ENCODE measurements at places on chromosomes 2 and 18.
A peak's percentile ranks its signal among the peaks of the same experiment; 100 is the strongest.

DNA sequence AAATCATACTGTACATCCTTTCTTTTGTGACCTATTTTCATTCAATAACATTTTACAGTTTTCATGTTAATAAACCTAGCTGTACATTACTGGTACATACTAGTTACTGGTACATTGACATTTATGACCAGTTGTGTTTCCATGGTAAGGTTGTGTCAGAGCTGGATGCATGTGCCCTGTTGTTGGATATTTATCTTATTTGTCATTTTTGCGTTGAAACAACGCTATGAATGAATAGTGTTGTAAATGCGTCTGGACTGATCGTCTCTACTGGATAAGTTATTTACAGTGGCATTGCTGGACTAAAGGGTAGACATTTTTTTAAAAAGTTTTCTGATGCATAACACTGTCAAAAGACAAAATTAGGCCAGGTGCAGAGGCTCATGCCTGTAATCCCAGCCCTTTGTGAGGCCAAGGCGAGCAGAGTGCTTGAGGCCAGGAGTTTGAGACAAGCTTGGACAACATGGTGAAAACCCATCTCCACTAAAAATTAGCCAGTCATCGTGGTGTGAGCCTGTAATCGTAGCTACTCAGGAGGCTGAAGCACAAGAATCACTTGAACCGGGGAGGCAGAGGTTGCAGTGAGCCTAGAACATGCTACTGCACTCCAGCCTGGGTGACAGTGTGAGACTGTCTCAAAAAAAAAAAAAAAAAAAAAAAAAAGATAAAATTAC lies 40.2 kb downstream of the MCFD2 start:
- DNase-seq = no peak

GRCh38 chr2:120182019-120182560 lies 41.1 kb downstream of the TMEM185B start:
- no peak for DNase-seq

GRCh38 chr2:122707224-122707824 lies 951.9 kb downstream of the TSN start:
- no peak for DNase-seq

DNA sequence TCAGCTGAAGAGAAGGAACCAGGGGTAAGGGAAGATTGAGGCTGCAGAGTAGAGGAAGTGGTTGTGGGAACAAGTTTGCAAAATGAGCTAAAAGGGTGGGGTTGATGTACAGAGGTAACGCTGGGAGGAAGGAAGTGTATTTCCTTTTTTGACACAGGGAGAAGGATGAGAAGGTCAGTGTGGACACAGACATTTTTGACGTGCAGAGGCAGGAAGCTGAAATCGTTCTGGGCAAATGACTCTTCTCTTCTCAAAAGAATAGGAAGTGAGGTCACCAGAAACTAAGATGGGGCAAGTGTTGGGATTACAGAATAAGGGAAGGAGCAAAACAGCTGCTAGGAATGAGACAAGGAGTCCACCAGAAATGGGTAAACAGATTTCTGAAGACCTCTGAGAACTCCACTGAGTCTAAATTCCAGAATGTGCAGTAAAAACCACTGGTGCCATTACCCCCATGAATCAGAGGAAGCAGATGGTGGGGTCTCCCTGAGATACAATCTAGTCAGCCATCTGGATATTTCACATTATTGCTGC lies 20.0 kb upstream of the RNF149 start:
- peak; percentile 95 for DNase-seq

GRCh38 chr18:35267161-35267651 lies 22.8 kb downstream of the ZSCAN30 start:
- DNase-seq = peak; percentile 29

DNA sequence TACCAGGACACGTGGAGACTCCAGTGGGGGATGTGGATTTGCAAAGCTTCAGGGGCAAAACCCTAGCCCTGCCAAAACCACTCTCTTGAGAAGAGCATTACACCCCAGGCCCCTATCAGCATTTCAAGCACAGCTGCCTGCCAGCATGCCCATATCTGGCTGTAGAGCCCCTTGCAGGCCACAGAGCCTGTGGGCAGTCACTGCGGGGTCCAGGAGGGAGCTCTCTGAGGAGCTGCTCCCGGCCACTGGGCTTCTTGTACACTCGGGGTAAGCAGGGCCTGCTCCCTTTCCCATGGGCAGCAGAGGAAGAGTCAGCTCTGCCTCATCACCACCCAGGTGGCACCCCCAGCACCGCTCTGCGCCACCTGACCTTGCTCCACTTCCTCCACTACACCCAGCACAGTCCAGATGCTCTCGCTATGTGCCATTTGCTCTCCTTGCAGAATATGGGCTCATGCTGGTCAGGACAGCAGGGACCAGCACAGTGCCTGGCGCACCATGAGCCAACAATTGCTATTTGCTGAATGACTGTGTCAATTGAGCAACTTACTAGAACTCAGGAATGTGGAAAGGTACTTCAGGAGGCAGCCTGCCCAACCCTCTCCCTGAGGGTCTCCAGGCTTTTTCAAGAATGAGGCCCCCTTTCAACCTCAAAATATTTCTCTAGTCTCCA lies 7.4 kb downstream of the CHST10 start:
- DNase-seq = no peak

DNA sequence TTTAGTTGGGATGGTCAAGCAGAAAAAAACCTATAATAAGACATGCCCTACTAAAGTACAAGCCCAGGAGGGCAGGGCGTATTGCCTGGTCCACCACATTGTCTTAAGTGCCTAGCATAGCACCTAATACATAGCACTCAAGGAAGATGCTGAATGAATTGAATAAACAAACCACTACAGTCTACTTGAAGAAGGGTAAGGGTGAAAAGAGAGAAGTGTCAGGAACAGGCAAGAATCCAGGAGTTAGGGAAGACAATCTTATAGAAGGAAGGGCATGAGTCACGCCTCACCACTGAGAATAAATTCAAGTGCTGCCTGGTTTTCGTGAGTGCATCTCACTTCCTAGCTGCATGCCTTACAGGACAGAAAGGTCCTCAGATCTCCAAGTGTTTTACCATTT lies 13.9 kb downstream of the SLC19A3 start:
- DNase-seq = no peak

GRCh38 chr2:83435989-83436388 lies 1023.1 kb downstream of the SUCLG1 start:
- DNase-seq = no peak

GRCh38 chr2:218631837-218632236 lies 24.1 kb downstream of the PLCD4 start:
- no peak for DNase-seq

DNA sequence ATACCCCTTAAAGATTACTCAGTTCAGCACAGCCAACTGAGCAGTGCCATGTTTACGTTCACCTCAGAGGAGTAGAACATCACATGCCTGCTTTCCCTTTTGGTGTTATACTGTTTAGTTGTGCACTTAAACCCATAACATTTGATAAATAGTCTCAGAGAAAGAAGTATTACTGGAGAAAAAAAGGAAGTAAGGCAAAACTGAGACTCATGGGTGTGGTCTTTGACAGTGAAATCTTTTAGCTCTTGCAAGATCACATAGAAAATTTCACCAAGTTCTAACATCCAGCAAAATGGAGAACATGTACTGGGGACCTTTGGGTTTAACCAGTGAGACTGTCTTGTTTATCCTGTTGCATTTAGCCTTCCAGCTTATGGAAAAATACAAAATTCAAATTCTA lies 5.6 kb downstream of the TANK start:
- DNase-seq = peak; percentile 81

DNA sequence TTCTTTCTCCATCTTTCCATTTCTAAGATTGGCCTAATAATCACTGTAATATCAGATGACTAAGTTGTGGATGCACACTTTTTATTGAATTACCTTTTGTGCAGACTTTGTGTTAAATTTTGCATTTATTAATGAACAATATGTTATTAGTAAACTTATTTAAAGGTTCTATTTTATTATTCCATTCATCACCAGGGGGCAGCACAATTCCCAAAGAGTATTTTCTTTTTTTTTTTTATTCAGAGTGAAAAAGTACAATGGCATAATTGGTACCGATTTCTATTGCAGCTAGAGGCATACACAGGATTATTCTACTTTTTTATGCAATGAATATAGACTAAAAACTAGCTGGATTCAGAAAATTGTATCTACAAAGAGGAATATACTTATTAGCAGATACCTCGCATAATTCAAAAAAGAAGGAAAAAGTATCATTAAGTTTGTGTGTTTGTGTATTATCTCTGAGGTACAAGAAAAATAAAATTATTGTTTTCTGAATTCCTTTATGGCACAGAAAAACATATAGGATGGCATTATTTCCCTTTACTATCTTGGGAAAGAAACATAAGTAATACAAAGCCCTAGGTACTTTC lies 390.6 kb downstream of the ERBB4 start:
- peak; percentile 43 for DNase-seq

DNA sequence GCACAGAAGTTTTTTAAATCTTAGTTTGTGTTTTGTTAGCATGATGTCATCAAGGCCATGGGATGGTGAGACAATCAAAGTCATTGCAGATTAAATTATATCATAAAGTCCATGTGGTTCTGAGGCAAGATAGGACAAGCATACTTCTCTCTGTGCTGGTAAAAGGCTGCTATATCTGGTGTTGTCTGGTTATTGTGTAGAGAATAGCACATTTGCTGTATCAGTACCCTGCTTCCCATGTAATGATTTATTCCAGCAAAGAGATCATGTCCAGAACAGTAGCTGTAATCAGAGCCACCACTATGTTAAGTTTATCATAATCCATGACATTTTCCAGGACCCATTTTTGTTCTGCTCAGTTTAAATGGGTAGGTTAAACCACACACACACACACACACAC lies 123.0 kb downstream of the TTC27 start:
- DNase-seq = no peak

- peak; percentile 87 for DNase-seq
Measured at GRCh38 chr18:45690975-45691815, 32.8 kb upstream of the SLC14A1 start.

GRCh38 chr18:58649966-58650816 lies 21.1 kb upstream of the MALT1 start:
- DNase-seq = peak; percentile 90

- DNase-seq = peak; percentile 30
Measured at GRCh38 chr2:46510598-46511177, 31.3 kb downstream of the TMEM247 start.

DNA sequence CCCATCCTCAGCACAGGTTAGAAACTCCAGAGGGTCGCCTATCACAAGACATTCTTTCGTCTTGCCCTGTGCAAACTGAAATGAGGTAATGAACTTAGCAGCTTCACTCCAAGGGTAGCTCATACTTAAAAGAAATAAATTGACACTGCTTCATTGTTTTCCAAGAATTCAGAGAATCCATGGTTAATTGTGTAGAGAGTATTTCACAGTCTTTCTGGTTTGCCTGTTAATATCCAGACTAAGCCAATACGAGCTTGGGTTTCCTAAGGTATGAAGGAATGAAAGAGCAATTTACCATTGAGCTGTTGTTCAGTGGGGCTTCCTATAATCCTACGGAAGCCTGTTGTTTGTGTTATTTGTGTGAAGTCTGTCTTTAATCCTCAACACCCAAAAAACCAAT lies 58.7 kb downstream of the FAM124B start:
- DNase-seq = no peak

- peak; percentile 83 for DNase-seq
Measured at GRCh38 chr2:191125646-191126045, 25.1 kb downstream of the STAT4 start.

GRCh38 chr2:31401580-31401979 lies 13.0 kb downstream of the XDH start:
- no peak for DNase-seq

DNA sequence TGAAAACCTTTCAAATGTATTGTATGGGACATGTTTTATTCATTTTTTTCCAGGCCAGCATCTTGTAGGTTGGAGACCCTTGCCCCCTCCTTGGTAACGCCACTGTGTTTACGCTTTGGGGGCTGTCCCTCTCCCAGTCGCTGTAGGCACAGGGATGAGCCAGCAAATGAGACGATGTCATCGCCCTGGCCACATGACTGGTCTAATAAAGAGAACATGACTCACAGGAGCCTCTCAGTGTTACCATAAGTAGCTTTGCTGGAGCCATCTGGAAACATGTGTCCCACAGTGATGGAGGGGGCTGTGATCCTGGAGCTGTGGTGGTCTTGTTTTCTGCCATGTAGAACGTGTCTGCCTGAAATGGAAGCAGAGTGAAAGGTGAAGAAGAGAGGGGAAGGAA lies 78.9 kb downstream of the CD8B2 start:
- peak; percentile 64 for DNase-seq

- DNase-seq = no peak
Measured at GRCh38 chr2:225584796-225585195, 185.3 kb downstream of the NYAP2 start.

GRCh38 chr18:37019157-37019827 lies 190.4 kb downstream of the KIAA1328 start:
- DNase-seq = no peak

- no peak for DNase-seq
Measured at GRCh38 chr2:202918860-202919259, 6.8 kb downstream of the CARF start.

GRCh38 chr2:196376984-196377877 lies 205.9 kb upstream of the STK17B start:
- DNase-seq = peak; percentile 26

GRCh38 chr18:52588931-52589330 lies 248.9 kb downstream of the DCC start:
- no peak for DNase-seq

GRCh38 chr2:10906926-10907625 lies 4.7 kb upstream of the KCNF1 start:
- DNase-seq = no peak

DNA sequence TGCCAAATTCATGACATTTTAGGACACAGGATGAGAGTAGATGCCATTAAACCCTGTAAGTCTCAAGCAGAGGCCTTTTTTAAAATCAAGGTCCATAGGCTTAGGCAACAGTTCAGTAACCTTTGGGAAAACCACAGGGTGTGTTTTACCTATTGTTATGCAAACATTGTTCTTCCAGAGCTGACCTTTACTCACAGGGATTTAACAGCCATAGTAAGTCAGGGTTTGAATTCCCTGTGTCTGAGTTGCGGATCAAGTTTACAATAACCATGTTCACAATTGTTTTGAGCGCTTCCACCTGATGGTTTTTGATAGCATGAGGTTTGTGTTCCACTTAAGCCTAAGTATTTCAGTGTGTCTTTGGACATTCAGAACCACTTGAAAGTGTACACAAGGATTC lies 160.1 kb upstream of the BOD1L2 start:
- no peak for DNase-seq

- DNase-seq = no peak
Measured at GRCh38 chr2:208643145-208643544, 236.6 kb downstream of the PTH2R start.

- no peak for DNase-seq
Measured at GRCh38 chr2:26521913-26522180, 43.9 kb upstream of the OTOF start.

GRCh38 chr2:41759880-41760279 lies 287.9 kb upstream of the PKDCC start:
- no peak for DNase-seq

DNA sequence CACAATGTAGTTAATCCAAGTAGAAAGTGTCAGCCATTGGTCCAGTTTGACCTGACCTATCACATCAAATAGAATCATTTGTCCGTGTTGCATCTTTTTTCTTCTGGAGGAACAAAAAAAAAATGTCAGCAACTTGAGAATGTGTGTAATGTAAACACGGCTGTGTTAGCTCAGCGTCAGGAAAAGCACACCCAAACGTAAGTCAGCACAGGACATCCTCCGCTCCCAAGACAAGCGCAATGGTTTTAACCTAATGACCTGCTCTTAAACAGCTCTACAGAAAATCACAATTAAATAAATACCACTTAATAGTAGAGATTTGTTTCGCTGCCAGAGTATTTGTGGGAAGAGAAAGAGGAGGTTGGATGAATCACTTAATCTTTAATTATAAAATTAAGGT lies 59.4 kb downstream of the OSR1 start:
- DNase-seq = no peak

All from suppressor macrophage treated with lipopolysaccharide for 4 hours (primary cell).